Activated CD4-positive, alpha-beta T cell treated with anti-CD3 and anti-CD28 coated beads for 4 hours (primary cell): ENCODE measurements at places on chromosomes 5 and 9.
A peak's percentile ranks its signal among the peaks of the same experiment; 100 is the strongest.

GRCh38 chr5:8700671-8701070, 831.7 kb downstream of the MTRR start:
- no peak for DNase-seq

DNA sequence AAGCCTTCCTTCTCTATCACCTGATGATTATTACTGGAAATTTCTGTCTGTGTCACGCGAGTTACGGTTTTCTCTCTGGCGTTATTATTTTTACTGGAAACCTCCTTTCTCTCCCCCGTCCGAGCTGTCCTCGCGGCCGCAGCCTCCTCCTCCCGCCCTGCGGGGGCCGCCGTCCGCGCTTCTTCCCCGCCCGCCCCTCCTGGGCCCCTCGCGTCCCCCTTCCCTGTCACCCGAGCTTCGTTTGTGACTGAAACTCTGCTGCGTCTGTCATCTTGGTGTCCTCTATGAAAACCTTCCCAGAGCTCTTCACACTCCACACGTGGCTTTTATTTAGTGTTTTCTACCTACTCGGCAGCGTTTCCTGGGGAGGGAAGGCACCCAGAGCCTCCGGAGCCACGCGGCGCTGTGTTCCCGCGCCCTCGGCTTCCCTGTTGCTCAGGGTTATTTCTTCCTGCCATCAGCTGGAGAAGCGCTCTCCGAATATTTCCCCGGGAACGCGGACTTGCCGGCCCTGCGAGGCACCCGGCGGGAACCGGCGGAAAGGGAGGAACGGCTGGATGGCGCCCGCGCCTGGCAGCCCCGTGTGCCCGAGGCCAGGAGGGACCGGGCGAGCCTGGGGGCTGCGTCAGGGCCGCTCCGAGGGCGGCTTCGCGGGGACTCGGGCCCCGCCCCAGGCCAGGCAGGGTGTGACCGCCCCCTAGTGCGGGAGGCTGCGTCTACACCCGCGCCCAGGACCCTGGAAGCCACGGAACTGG, 33.9 kb downstream of the TRIP13 start:
- peak; percentile 8 for DNase-seq

DNA sequence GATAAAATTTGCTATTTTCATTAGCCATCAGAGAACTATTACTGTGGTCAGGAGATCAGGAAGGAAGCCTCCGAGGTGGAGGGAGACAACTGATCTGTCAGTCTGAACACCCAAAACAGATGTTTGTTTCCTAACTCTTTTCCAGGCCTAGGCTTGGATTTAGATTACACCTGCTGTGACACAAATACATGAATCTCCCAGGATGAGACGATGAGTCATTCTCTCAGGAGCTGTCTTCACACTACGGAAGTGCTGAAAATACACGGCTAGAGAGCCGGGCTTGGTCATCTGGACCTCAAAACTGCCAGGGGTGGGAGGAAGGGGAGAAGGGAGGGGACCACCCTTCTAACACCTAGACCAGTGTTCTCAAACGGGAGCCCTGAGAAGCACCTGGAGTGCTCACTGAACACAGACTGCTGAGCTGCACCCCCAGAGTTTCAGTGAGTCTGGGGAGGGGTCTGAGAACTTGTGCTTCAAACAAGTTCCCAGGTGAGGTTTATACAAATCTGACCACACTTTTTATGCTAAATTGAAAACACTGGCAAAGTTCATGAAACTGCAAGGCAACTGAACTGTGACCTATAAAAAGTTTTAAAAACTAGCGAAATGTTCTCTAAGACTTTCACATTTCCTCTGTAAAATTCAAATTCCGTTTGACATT, 80.3 kb upstream of the EQTN start:
- DNase-seq = no peak

DNA sequence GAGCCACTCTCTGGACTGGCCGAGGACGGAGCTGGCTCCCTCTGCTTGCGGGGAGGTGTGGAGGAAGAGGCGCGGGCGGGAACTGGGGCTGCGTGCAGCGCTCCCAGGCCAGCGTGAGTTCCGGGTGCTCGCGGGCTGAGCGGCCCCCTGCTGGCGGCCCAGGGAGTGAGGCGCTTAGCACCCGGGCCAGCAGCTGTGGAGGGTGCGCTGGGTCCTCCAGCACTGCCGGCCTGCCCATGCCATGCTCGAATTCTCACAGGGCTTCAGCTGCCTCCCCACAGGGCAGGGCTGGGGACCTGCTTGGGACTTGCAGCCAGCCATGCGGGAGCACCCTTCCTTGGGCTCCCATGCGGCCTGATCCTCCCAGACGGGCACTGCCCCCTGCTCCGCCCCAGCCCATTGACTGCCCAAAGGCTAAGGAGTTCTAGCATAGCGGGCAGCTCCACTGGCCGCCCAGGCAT, 416.9 kb downstream of the MRPS30 start:
- DNase-seq = no peak

DNA sequence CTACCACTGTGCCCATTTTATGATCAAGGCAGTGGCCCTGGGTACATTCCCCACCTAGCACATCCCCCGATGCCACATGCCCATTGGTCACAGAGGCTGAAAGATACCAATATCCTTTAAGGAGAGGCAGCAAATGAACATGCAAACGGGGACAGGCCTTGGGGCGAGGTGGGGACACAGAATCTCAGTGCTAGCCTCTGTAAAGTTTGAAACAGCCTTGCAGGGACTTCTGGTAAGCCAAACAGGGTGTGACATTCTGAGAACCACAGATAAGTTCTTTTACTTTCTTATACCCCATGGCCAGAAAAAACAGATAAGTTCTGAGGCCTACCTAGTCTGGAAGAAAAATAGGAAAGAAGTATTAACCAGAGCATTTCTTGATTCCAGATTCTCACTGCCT, 60.5 kb downstream of the ACER2 start:
- DNase-seq = no peak

GRCh38 chr5:147188200-147189108, 46.4 kb upstream of the STK32A start:
- peak; percentile 5 for DNase-seq

GRCh38 chr9:72509635-72510034, 11.8 kb upstream of the TMC1 start:
- no peak for DNase-seq

GRCh38 chr9:5922192-5922591, 31.5 kb downstream of the MLANA start:
- DNase-seq = no peak

DNA sequence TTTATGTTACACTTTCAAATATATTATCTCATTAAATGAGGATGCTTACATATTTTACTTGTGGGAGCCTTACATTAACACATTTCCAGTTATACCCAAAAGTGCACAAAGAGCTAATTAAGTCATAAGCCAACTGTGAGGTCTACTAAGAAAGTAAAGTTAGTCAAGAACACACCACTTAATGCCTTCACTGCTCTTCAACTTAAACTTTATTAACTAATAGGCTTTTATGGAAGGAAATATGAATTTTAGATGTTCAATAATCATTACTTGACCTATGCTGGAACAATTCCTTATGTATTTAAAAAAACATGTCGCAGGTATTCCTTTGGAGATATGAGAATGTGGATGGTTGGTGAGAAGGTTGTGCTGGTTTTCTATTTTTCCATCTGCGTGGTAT, 3.4 kb downstream of the ST8SIA4 start:
- DNase-seq = no peak

- no peak for DNase-seq
Measured at GRCh38 chr5:95809414-95809960, 13.0 kb downstream of the GLRX start.

- no peak for DNase-seq
Measured at GRCh38 chr9:133622555-133622954, 13.4 kb upstream of the FAM163B start.

DNA sequence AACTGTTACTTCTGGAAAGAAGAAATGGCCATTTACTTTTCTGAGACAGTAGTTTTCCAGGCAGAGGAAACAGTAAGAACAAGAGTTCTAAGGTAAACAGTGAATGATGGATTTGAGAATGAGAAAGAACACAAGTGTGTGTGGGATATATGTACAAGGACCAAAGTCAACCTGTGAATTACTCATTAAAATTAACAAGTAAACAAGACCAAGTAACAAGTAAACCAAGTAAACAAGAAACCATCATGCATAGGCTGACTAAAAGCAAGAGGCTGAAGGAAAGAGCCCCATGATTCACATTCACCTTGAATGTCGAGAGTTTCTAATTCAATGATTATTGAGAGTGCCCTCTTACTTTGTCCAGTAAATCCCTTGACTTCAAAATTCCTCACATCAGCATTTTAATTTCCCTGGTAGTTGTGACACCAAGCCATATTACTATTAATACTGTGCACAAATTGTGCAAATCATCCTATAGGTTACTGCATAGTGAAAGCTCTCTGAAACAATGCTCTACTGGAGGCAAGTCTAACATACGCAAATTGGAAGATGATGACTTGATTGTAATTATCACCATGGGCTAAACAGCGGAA, 9.8 kb upstream of the MARCOL start:
- DNase-seq = no peak
